Stimulated activated CD8-positive, alpha-beta memory T cell treated with anti-CD3 and anti-CD28 coated beads, Interleukin-12 subunit alpha, Interleukin-12 subunit beta, amount 100 ng/mL, for 1 hour (primary cell): ENCODE measurements at places on chromosomes 16 and 17.

GRCh38 chr17:3510090-3510489, 34.3 kb downstream of the ASPA start:
- DNase-seq, result no peak

- DNase-seq, result no peak
Measured at GRCh38 chr17:3890082-3890877, 2.6 kb downstream of the CAMKK1 start.

GRCh38 chr17:3636908-3637373, 381 bp downstream of the CTNS start:
- DNase-seq, result no peak

DNA sequence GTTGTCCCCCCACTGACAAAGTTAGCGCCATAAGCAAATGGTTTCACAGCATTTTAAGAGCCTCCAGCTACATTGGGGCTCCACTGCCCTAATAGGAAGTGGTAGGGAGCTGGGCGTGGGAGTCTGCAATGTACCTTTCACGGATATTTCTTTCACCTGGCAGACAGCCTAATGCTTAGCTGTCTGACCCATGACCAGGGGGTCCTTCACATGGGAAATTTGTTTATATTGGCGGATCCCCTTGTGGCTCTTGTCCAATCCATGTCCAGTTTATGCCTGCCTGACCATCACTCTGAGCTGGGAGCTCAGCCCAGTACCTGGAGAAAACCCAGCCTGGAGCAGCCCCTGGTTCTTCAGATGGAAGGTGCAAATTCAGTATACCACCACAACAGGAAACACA, 145.0 kb downstream of the ZNF18 start:
- DNase-seq, result no peak

DNA sequence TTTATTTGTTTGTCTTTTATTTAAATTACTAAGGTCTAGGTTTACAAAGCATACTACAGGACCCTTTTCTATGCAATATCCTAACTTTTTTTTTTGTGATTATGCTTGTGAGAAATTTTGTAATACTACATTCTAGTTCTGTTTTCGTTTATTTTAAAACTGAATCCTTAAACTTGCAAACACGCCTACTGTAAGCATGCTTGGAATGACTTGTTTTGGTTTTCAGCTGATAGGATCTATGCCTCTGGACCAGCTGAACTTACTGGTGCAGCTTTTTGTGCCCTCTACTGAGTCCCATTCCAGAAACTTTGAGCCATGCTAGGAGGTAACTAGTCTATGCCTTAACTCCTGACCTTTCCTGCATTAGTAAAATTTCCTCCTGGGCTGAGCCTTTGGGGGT, 6.0 kb downstream of the PDP2 start:
- no peak for DNase-seq

GRCh38 chr17:82524540-82524939, 5.0 kb downstream of the FOXK2 start:
- no peak for DNase-seq

- peak; percentile 45 for DNase-seq
Measured at GRCh38 chr17:48577946-48578615, at the start of gene HOXB4. Gene HOXB4 (minus strand): TSS chr17:48578350. CDS start chr17:48578319, 31 bp downstream.

GRCh38 chr17:14505606-14506005, 204.7 kb downstream of the HS3ST3B1 start:
- no peak for DNase-seq

DNA sequence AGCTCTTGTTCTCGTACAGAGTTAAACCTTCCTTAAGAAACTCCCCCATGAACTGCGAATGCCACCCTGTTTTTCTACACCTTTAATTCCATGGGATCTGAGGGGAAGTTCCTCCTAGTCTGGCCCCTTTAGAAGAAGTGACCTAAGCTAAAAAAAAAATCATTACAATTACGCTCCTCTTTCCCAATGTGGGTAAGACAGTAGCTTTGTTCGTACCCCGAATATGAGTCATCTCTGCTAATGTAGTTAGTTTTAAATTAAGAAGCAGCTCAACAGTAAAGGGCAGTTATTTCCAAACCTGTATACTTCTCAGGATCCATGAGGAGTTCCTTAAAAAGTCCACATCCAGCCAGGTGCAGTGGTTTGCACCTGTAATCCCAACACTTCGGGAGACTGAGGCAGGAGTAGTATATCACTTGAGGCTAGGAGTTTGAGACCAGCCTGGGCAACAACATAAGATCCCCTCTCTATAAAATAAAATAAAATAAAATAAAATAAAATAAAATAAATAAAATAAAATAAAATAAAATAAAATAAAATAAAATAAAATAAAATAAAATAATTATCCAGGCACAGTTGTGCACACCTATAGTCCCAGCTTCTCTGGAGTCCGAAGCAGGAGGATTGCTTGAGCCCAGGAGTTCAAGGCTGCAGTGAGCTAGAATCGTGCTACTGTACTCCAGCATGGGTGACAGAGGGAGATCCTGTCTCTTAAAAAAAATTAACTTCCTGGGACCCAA, 26.1 kb downstream of the RCVRN start:
- DNase-seq, result no peak

DNA sequence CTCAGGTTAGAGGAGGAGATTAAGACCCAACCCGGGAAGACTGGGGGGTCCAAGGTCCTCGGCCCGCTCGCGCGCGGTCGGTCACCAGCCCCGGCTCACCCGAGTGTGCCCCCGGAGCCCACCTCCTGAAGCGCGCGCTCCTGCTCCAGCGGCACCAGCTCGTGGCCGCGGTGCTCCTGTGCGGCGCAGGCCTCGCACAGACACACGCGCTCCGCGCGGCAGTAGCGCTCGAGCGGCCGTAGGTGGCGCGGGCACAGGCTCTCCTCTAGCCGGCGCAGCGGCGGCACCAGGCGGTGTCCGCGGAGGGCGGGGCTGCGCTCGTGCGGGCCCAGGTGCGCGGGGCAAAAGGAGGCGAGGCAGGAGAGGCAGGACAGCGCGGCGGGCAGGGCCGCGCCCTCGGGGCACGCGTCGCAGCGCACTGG, 618 bp downstream of the TRIM47 start:
- peak; percentile 49 for DNase-seq

DNA sequence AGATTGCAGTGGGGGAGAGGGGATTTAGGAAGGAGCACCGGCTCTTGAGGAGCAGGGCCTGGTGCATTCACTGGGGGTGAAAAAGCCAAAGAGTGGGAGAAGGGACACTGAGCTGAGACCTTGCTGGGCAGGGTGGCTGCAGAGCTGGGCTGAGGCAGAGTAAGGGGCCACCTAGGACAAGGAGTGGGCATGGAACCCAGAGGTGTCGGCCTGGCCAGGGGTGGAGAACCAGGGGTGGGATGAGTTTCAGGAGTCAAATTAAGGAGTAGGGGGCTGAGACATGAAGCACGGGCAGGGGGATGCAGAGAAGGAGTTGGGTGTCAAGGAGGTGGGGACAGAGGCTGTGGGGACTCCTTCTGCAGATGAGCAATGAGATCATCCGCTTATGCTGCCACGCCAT, 20.1 kb downstream of the DNAH2 start:
- no peak for DNase-seq

DNA sequence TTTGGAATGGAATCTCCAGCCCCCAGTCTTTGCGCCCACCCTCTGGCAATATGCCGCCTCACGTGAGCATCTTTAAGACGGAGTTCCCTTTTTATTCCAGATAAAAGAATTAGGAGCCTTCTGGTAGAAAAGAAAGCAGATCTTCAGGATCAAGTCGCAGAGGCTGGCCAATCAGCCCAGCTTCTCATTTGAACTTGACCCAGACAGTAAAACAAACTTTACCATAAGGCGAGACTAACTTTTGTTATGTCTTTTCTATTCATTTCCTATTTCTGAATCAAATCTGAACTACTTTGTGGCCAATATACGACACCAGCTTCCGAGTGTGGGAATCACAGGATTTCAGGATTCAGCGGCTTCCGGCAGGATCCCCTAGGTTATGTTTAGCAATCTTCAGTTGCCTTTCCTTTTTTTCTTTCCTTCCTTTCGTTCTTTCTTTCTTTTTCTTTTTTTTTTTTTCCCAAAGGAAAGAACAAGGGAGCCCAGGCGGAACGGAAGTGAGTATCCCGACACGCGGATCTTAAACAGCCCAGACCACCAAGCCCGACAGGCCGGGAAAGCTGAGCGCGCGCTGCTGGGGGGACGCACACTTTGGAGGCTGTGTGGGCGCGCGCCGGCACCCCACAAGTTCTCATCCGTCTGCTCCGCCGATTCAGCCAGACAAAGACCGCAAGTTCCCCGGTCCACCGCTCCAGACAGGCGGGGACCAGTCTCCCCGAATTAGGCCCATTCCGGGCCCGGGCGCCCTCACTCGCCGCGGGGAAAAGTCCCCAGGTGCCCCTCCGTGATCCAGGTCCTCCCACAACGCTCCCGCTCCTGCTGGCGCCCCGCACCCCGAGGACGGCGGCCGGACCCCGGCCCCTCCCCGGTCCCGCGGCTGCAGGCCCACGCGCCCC, 633 bp downstream of the TBC1D16 start:
- DNase-seq, result peak; percentile 19

- no peak for DNase-seq
Measured at GRCh38 chr17:44197980-44198720, 1.5 kb downstream of the ATXN7L3 start.

DNA sequence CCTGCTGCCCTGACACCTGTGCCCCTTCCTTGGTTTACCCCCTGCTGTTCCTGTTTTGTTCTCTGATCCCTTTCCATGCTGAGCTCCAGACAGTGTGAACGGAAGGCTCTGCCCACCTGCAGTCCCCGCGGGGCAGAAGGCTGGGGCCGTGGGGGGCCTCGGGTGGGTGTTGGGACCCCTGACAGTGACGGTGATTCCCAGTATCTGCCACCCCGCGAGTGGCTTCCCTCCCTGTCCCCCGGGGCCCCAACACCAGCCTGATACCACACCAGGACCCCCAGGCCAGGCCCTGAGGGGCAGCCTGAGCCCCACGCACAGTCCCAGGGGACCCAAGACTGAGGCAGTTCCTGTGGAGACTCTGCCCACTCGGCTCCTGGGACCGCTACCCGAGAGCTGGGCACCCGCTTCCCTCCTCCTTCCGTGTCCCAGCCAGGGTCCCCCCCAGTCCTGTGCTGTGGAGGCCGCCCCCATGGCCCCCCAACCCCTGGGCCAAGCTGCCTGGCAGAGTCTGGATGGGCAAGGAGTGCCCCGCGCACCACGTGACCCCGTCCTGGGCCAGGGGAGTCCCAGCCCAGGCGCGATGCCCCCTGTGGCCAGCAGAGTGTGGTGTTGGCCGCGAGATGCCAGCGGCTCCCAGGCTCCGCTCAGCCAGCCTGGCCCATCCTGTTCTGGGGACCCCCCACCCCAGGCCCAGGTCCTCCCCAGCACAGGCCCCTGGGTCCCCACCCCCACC, 10.0 kb upstream of the C1QTNF8 start:
- DNase-seq, result no peak

GRCh38 chr16:2711370-2712062, 8.5 kb downstream of the PRSS27 start:
- DNase-seq, result no peak

DNA sequence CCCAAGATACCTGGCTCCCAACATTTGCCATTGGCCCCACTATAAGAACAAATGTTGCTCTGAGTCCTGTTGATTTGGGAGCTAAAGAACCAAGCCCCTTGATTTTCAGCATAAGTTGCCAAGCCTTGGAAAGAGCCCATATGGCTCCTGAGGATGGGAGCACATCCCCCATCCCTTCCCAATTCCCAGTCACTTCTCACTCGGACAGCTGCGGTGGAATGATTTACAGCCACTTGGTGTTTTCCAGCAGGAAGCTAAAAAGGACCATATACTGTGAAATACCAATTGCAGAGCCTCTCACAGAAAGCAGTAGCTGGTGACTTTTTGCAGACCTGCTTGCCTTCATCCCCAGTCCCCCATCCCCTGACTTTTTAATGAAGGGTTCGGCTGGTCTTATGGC, 524.6 kb downstream of the GRIN2A start:
- DNase-seq, result no peak

- DNase-seq, result no peak
Measured at GRCh38 chr17:3501344-3501743, 25.5 kb downstream of the ASPA start.

- DNase-seq, result no peak
Measured at GRCh38 chr17:72702136-72702735, 390.3 kb downstream of the SLC39A11 start.
